ENCODE measurements at places on chromosomes 4 and X. TPM values are rescaled to one million over a fixed set of nuclear protein-coding genes. Genes with fewer than 3 reads are reported as not detected.

Gene DGAT2L6
- total RNA-seq: not detected

Gene PAGE4
- not detected for total RNA-seq

Gene KDR
- not detected for total RNA-seq

Gene RPA4
- total RNA-seq: 0.38 TPM

DNA sequence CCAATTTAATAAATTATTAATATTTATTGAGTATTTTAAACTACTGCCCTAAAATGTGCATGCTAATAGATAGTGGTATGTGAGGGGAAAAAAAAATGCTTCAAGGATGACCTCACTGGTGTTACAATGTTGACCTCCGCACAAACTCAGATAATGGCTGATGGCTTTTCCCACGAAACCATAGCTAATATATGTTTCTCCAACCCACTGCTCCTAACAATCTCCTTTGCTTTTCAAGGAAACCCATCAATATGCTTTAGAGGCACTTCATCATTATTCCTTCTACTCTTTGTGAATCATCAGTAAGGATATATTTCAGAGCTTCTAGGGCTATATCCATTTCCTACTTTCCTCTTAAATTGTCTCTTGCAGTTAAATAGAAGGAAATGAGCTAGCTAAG lies 1752.0 kb upstream of the TENM3 start:
- DNase-seq: no peak
- H3K4me3 ChIP-seq: no peak overlapping the region
- no peak overlapping the region for H3K27ac ChIP-seq
- H3K36me3 ChIP-seq: no peaks in the 10 kb centered on the region
- no peaks in the 10 kb centered on the region for H3K27me3 ChIP-seq
- H3K4me1 ChIP-seq: peaks cover 3% of the 10 kb centered on the region

- H3K4me1 ChIP-seq: no peaks in the 10 kb centered on the region
- DNase-seq: no peak
- H3K36me3 ChIP-seq: no peaks in the 10 kb centered on the region
- no peak overlapping the region for H3K27ac ChIP-seq
- no peaks in the 10 kb centered on the region for H3K27me3 ChIP-seq
Measured at GRCh38 chr4:138398322-138398721, 156.2 kb upstream of the SLC7A11 start.

GRCh38 chr4:5203309-5203992 lies 152.2 kb downstream of the STK32B start:
- H3K4me3 ChIP-seq: no peak overlapping the region
- H3K4me1 ChIP-seq: no peaks in the 10 kb centered on the region
- H3K27me3 ChIP-seq: no peaks in the 10 kb centered on the region
- H3K27ac ChIP-seq: no peak overlapping the region
- no peak for DNase-seq
